IPS DF 19.7 (cell line): ENCODE measurements at places on chromosomes 7 and 10.

DNA sequence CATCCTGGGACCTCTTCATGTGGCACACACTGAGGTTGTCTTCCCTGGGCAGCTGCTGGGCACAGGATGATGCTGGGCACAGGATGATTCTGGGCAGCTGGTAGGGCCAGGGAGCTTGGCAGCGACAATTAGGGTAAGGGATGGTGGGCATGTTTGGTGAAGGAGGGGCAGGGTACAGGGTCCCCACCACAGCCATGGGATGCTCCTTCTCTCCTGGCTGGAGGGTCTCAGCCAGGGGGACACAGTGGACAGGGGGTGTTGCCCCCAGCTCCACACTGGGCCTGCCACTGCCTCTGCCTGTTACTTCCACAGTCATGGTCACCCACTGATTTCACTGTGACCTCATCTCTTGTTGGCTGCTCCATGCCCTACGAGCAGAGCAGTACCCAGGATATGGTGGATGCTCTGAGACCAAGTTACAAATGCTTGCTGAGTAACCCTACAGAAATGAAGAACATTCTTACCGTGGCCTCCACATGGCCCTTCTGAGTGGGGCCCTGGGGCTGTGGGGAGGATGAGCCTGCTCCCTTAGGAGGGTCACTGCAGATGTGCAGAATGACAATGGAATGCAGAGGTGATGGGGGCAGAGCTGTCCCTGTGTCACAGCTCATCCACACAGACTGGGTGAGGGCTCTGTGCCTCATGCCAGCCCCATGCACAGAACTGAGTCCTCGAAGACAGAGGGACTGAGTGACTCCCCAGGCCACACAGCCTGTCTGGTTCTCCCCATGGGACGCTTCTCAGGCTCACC lies 28.4 kb upstream of the RET start:
- DNase-seq, result no peak

DNA sequence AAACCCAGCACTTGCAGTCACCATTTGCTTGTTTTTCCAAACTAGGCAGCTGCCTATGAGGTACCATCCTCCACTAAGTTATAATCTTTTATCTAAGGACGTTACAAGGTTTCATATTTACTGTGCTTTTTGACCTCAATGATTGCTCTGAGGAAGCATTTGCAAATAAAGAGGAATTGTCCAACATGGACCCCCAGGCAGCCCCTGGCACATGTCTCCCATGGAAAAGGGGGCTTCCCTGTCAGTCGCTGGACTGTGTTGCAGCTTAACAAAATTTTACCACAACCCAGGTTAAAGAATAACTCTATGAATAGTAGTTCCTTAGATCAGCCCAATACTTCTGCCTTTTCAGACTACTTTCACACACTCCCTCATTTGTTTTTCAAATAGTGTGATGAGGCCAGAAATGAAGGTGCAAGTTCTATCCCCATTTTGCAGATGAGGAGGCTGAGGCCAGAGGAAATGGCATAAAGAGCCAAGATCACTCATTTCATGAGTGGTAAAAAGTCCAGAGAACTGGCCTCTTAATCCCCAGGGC lies 52.8 kb upstream of the ZPBP start:
- DNase-seq, result no peak

DNA sequence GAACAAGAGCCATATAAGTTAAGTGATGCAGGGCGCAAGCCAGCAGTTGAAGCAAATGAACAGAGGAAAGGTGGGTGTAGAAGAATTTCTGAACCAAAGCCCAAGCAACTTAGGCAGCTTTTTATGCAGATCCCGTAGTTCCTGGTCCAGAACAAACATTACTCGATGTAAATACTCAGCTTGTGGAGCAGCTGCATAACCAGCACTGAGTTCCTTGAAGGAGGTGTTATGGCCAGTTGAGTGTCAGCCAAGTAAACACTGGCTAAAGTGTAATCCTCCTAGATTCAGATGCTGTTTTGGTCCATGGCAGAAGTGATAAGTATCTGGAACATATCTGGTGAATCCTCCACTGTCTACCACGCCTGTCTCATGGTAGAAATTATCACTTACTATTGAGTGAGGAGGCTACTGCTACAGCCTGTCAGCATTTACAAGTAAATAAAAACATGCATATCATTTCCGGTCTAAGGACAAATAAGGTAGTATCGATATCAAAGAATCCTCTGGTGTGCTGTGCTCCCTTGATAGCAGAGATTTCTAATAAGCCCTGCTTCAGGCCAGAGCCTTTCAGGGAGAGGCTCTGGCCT lies 213.9 kb downstream of the DYNC1I1 start:
- DNase-seq, result no peak

DNA sequence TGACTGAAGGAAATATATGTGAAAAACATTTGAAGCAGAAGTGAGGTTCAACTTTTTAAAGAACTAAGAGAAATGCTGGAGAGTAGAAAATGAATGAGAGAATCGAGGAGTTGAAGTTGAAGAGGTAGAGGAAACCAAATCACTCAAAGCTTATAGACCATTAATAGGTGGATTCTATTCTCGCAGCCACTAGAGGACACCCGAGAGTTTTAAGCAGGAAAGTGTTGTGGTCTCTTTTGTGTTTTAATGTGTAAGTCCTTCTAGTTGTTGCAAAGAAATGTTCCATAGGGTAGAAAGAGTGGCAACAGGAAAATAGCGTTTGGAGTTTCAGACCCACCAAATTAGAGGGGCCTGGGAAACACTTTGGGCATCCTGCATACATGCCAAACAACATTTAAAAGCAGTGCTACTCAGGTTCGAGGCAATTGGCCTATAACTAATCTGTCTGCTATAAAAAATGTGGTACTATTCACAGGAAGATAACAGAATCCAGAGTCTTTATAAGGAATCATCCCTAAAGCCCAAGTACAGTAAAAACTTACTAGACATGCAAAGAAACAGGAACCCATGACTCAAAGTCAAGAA lies 75.3 kb upstream of the TAS2R16 start:
- peak; percentile 2 for DNase-seq

GRCh38 chr10:9605231-9605630 lies 1412.4 kb upstream of the CELF2 start:
- no peak for DNase-seq

DNA sequence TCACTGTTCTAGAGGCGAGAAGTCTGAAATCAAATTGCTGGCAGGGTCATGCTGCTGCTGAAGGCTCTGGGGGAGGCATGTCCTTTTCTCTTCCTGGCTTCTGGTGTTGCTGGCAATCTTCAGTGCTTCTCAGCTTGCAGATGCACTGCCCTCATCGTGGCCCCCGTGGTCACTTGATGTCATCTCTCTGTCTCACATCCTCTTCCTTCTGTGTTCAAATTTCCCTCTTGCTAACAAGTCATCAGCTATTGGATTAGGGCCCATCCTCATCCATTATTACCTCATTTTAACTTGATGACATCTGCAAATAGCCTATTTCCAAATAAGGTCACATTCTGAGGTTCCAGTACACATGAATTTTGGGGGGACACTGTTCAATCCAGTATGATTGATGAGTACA lies 36.6 kb upstream of the SRGN start:
- no peak for DNase-seq

GRCh38 chr7:34453150-34453549 lies 204.9 kb upstream of the NPSR1 start:
- DNase-seq, result no peak

- DNase-seq, result no peak
Measured at GRCh38 chr10:15060638-15061037, 16.9 kb downstream of the OLAH start.

GRCh38 chr7:132112106-132112505 lies 464.2 kb downstream of the PLXNA4 start:
- no peak for DNase-seq

DNA sequence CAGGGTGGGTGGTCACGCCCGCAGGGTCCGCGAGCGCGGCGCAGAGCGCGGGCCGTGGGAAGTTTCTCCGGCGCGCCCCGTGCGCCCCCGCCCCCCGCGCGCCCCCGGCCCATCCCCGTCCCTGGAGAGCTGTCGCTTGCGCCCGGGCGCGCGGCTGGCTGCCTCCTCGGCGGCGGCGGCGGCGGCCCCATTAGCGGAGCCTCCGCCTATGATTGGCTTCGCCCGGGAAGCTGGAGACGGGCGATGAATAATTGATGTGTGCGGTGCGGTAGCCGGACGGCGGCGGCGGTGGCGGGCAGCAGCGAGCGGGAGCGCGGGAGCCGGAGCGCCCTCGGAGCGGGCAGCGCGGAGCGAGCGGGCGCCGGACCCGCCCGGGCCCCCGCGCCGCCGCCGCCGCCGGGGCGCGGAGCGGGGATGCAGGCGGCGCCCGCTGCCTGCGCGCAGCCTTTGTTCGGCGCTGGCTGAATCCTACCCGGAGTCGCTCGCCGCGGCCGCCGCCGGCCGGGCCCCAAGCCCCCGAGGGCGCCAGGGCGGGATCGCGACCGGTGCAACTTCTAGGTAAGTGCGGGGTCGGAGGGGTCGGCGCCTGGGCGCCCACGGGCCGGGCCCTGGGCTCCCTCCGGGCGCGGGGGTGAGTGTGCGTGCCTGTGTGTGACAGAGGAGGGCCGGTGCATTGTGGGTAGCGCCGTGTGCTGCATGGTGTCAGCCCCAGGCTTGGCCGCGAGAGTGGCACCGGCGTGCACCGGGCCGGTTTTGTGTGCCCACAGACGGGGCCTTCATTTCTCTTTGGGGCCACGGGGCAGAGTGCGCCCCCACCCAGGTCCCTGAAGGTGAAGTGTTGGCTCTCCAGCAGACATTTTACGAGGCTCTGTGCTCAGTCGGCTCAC lies 103.8 kb upstream of the PPIF start:
- no peak for DNase-seq

- DNase-seq, result no peak
Measured at GRCh38 chr10:74651565-74651964, 174.8 kb upstream of the KAT6B start.

- DNase-seq, result no peak
Measured at GRCh38 chr10:92419740-92420545, 129.0 kb downstream of the MARCHF5 start.

DNA sequence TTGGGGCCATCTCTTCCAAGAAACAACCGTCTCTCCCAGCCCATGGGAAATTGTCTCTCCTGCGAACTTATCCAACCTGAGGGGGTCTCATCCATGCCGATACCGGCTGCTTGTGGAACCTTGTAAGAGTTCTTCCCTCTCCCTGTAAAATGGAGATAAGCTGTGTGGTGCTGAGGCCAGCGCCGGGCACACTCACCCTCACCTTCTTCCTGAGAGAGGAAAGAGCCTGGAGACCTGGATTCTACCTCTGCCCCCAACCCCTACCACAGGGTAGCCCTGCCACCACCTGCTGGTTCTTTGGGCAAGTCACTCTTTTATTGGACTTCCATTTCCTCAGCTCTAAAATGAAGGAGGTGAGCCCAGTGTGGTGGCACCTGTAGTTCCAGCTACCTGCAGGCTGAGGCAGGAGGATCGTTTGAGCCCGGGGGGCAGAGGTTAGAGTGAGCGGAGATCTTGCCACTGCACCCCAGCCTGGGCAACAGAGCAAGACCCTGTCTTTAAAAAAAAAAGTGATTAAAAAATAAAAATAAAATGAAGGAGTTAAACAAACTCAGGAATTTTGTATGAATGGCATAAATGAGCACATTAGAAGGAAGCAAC lies 38.4 kb upstream of the PSAP start:
- no peak for DNase-seq

- no peak for DNase-seq
Measured at GRCh38 chr7:123941391-123942180, 16.5 kb downstream of the SPAM1 start.

GRCh38 chr7:27605689-27606269 lies 56.9 kb downstream of the HIBADH start:
- DNase-seq, result no peak

GRCh38 chr7:837001-837400 lies 4.7 kb downstream of the SUN1 start:
- DNase-seq, result no peak

DNA sequence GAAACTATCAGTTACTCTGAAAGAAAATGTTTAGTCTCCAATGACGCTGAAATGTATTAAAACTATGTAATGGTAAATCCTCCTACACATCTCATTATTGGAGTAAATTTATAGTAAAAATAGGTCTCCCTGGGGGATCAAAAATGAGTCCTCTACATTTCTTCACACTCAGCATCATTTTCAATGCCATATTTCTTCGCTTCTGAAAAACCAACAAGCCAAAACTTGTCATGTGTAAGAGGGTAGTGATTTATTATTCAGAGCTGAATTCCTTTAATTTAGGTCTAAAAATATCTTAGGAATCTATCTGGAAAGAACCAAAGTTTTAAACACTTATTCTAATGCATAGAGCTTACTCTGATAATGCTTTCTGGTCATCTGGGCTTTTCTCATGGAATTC lies 3.0 kb downstream of the PDK4 start:
- DNase-seq, result no peak

DNA sequence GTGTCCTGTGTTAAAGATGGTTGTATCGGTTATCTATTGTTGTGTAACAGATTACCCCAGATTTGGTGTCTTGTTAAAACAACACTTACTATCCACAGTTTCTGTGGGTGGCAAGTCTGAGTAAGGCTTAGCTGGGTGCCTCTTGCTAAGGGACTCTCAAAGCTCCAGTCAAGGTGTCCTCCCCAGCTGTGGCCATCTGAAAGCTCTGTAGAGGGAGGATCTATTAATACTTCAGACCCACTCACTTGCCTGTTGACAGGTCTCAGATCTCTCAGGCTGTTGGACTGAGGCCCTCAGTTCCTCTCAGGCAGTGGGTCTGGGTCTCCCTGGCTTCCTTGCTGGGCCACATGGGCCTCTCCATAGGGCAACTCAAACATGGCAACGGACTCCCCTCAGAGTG lies 19.6 kb downstream of the ARID5B start:
- DNase-seq, result no peak

GRCh38 chr7:125355899-125356298 lies 426.3 kb upstream of the POT1 start:
- no peak for DNase-seq

DNA sequence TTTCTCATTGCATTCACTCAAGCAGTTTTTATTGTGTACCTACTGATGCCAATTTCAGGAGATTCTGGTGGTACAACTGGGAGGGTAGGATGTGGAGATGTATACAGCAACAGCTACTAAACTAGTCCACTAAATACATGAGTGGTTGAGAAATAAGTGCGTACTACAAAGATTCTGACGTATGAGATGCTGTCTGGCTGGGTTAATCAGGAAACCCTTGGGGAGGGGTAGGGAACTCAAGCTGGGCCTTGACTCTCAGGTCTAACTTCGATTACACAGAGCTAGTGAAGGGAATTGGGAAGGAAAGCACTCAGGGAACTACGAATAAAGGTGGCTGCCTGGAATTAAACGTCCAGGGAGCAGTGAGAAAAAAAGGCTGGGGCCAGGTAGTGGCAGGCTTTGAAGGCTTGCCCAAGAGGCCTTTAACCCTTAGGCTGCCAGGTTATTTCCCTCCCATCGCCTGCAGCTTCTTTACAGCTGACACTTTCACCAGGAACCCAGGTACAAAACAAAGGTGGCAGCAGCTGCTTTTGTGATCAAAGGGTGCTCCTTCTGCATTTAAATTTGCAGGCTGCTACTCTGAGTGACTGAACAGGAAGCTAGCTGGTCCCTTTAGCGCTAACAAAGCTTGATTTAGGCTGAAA lies 3.2 kb downstream of the MMS19 start:
- no peak for DNase-seq

GRCh38 chr7:26267601-26268166 lies 24.0 kb upstream of the SNX10 start:
- DNase-seq, result no peak

- no peak for DNase-seq
Measured at GRCh38 chr7:47968847-47969774, 10.3 kb downstream of the HUS1 start.
